ENCODE measurements at places on chromosomes 3 and 15.

DNA sequence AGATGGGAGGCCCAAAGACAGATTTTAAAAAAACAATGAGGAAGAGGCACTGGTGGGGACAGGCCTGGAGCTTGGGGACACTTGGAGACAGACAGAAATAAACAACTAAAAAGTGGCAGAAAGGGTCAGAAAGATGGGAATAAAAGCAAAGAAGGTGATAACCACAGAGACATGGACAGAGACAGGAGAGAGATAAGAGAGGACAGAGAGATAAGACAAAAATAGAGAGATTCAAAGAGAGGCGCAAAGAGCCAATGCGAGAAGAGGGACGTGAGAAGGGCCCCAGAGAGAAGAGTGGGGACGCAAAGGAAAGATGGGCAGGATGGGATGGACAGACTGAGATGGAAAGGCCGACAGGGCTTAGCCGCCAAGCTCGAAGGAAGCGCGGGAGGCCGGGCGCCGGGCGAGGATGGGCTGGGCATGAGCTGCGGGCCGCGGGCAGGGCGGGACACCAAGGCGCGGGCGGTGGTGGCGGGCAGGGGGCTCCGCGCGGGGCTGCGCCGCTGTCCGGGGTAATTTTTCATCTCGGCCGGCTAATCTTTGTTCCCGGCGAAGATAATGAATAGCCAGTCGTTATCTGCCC lies 3.1 kb upstream of the GATA2 start:
- no peak for DNase-seq

GRCh38 chr3:69460034-69460433 lies 74.1 kb upstream of the FRMD4B start:
- DNase-seq, result no peak

GRCh38 chr3:52072020-52072419 lies 15.6 kb upstream of the DUSP7 start:
- DNase-seq, result no peak

DNA sequence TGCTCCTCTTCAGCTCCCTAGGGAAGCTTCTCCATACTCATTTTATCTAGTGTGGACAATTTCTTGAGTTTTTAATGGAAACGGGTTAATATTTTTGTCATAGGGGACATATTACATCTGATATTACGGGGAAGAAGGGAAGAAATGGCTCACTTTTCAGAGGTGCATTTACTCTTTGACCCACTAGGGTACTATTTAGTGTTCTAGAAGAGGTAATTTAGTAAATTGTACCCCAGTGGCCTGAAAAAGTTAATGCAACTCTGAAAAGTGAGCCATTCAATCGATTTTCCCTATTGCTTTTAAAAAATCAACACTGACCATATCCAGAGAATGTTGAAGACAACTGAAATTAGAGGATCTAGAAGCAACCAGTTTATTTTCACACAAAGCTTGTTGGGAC lies 71.2 kb downstream of the MAP2K5 start:
- no peak for DNase-seq

DNA sequence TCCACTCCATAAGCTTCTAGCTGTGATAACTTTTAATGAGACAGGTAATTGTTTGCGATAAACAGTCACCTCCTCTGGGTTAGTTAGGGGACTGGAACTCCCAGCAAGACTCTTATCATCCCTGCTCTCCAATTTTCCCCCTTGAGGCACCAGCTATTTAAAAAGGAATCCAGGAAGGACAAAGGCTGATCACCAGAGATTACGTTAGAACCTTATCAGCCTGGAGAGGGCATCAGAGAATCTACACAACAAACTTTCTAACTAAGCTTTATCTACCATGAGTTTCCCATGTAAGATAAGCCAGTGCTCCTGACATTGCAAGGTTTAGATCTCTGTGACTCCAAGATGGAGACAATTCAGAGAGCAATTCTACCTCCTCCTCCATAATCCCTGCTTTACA lies 31.3 kb downstream of the GPR176 start:
- no peak for DNase-seq

GRCh38 chr3:181755959-181756358 lies 44.2 kb downstream of the SOX2 start:
- no peak for DNase-seq

GRCh38 chr3:57151021-57151449 lies 14.1 kb downstream of the IL17RD start:
- DNase-seq, result no peak

- DNase-seq, result no peak
Measured at GRCh38 chr3:132661101-132661500, 972 bp downstream of the UBA5 start.

GRCh38 chr3:127082066-127082465 lies 99.2 kb downstream of the PLXNA1 start:
- no peak for DNase-seq

GRCh38 chr3:32438596-32439344 lies 47.1 kb downstream of the CMTM7 start:
- no peak for DNase-seq

DNA sequence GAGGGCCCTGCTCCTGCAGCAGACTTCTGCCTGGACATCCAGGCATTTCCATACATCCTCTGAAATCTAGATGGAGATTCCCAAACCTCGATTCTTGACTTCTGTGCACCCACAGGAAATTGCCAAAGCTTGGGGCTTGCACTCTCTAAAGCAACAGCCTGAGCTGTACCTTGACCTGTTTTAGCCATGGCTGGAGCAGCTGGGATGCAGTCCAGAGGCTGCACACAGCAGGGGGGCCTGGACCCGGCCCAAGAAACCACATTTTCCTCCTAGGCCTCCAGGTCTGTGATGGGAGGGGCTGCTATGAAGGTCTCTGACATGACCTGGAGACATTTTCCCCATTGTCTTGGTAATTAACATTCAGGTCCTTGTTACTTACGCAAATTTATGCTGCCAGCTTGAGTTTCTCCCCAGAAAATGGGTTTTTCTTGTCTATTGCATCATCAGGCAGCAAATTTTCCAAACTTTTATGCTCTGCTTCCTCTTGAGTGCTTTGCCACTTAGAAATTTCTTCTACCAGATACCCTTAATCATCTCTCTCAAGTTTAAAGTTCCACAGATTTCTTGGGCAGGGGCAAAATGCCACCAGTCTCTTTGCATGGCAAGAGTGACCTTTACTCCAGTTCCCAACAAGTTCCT lies 11.8 kb upstream of the MYO5A start:
- no peak for DNase-seq

DNA sequence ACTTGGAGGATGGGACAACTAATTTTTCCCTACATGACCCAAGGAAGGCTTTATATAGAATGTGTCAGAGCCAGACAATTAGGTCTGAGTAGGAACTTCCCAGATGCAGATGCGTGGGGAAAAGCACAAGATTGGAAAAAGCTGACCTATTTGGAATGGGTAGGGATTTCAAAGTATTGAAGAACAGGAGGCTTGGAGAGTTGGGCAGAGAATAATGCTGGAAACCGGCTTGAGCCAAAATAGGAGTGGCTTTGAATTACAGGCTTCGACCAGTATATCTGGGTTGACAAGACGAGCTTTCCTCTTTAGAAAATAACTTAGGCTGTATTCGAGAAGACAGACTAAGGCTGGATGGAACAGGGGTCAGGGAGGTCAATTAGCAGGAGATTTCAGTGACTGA lies 181.1 kb downstream of the GBE1 start:
- DNase-seq, result no peak

GRCh38 chr3:39282057-39282456 lies 2.2 kb upstream of the CX3CR1 start:
- no peak for DNase-seq

DNA sequence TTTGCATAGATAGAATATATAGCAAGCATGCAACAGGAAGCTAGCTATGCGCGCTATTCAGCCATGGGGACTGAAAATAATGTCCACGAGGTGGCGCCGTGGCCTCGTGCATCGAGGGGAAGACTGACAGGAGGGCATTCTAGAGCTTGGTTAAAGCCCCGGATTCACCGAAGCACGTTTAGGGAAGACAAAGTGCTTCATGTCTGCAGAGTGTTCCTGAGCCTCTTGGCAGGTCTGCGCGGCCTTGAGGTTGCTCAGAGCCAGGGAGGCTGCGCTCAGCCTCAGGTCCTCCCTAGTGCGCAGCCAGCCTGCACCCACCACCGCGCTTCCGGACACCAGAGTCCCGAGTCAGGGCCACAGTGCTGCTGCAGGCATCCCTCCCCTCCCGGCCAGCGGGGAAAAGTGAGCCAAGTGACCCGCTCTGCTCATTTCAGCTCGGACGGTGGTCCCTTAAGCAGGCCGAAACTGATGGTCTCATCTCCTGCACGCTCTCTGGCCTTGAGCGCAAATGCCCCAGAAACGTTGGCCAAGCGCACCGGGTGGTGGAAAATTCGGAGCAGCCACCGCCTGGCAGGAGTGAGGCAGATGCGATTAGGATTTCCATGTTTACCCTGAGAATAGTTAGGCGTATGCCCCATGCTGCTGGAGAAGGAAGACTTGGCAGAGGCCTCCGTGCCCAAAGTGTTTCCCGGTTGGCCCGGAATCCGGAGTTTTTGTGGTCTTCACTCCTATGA lies 24.8 kb downstream of the GABRA5 start:
- DNase-seq, result peak; percentile 62

GRCh38 chr3:38168151-38169026 lies 3.1 kb downstream of the OXSR1 start:
- DNase-seq, result no peak

DNA sequence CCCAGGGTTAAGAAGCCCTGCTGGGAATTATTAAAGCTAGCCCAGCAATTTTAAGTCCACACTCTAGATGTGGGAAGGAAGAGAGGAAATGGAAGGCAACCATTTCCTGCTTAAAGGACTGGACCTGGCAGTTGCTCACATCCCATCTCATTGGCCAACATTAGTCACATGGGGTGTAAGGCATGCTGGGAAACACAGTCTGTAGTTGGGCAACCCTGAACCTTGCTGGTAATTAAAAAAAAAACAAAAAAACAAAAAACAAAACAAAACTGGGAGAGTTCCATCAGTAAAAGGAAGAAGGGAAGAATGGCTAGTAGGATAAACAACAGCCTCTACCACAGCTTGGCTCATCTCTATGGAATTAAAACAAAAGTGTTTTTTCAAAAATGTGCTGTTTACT lies 136.0 kb downstream of the VGLL4 start:
- DNase-seq, result no peak

DNA sequence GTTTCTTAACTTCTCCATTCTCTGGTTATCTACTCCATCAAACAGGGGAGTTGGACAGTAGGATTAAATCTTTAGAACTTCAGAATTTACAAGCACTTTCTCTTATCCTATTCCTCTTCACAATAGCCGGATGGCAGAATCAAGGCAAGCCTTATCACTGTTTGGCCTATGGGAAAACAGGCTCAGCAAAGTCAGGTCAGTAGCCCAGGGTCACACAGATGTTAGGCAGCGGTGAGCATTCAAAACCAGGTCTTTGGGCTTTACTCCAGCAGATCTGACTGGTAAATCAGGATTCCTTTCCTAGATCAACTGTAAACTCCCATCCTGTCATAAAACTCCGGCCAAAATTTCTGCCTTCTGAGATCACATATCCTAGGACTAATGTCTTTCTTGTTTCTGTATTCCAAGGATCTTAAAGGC lies 258.4 kb downstream of the OPA1 start:
- no peak for DNase-seq

Measured in anterior cingulate cortex (tissue), 58 donors.